ENCODE measurements at places on chromosomes 7 and 10.

DNA sequence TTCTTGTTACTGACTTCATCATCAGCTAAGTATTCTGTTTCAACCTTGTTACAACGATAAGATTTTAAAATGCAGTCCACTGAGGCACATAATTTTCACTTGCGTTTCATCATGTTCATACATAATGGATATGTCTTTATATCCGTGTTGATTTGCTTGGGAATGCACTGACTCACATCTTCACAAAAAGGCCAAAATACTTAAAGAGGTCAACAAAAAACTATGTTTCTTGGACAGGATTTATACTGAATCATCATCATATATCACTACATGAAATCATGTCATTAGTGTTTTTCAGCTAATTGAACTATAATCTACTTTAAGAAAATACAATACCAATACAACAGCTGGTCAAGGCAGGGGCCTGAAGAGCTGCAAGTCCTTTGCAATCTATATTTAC is 324.5 kb upstream of the KLF6 start:
- DNase-seq = no peak

GRCh38 chr10:6766131-6766801 is 186.2 kb upstream of the PRKCQ start:
- no peak for DNase-seq

DNA sequence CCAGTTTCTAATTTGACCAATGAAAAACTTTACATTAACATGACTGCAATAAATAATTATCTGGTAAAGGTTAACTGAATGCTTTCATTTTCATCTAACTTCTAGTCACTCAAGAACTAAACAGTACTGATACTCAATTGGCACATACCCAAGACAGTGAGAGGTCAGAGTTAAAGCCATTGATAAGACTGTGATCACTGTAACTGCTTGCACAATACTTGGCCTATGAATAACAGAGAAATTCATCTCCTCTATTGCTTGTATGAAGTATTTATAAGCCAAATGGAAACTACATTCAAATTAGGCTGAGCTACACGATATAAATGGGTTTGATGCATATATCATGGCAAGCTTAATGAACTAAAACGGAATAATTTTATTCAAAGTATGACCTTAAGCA is 43.0 kb downstream of the HERC4 start:
- no peak for DNase-seq

GRCh38 chr7:67843001-67843565 is 846.5 kb downstream of the TYW1 start:
- DNase-seq = no peak

GRCh38 chr7:77157446-77157845 is 35.0 kb downstream of the CCDC146 start:
- DNase-seq = no peak

- no peak for DNase-seq
Measured at GRCh38 chr7:18941207-18941606, 176.2 kb downstream of the TWIST1 start.

DNA sequence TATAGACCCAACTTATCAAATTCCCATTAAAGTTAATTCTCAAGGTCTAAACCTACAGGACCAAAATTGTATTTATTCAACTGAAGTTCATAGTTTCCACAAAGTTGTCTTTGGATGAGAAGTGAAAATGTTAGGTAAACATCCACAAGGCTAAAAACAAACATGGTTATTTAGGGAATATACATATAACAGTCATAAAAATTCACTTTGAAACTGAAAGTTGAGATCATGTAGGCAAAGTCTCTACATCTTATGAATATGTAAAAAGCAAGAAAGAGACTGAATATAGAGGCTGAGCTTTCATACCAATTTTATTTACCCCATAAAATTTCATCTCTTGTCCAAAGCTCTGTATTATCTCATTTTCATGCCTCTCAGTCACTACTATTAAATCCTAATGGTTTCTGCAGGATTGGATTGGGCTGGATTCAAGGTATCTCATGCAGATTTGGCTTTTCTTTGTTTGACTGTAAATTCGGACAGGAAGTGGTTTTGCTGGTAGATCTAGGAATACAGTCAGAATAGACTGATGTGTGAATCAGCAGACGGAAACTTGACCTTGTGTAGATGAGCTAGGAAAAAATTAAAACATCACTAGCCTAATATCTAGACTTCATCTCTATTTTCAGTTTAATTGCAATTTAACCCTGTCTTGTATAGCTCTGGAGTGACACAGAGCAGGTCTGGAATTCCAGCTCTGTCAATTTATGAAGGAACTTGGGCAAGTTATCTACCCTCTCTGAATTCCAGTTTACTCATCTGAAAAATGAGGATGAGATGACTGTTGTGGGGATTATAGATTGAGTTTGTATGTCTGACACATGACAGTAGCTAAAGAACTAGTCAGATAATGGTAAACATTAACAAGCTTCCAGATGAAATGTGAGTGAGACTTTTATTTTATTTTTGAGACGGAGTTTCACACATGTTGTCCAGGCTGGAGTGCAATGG is 27.3 kb upstream of the SKAP2 start:
- peak; percentile 28 for DNase-seq

GRCh38 chr7:4629287-4629895 is 52.7 kb upstream of the FOXK1 start:
- DNase-seq = no peak

- no peak for DNase-seq
Measured at GRCh38 chr7:68718097-68718551, 880.2 kb upstream of the AUTS2 start.

DNA sequence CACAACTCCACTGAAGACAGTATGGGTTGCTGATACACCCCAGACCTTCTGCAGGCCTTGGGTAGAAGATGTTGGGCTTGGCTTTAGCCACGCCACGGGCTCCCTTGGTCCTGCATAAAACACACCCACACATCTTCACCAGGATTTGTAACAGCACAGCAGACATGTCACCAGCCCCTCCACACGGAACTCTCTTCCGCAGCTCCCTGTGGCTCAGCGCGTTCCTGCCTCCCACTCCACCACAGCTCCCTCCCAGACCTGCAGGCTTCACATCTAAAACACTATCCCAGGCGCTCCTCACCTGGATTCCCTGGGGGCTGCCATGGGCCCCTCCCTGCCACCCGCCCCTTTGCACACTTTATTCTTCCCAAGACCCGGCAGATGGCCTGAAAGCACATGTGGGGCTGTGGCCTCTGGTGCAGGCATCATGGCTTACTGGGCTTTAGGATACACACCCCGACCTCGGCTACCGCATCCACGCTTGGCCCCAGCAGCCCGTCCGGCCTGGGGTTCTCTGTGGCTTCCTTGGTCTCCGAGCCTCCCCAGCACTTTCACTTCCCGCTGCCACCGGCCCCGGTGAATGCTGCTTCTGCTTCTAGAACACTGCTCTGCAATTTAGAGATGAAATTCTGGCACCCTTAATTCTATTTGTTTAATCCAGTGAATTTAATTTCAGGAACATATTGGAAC is 432.9 kb downstream of the DNAJB6 start:
- no peak for DNase-seq

DNA sequence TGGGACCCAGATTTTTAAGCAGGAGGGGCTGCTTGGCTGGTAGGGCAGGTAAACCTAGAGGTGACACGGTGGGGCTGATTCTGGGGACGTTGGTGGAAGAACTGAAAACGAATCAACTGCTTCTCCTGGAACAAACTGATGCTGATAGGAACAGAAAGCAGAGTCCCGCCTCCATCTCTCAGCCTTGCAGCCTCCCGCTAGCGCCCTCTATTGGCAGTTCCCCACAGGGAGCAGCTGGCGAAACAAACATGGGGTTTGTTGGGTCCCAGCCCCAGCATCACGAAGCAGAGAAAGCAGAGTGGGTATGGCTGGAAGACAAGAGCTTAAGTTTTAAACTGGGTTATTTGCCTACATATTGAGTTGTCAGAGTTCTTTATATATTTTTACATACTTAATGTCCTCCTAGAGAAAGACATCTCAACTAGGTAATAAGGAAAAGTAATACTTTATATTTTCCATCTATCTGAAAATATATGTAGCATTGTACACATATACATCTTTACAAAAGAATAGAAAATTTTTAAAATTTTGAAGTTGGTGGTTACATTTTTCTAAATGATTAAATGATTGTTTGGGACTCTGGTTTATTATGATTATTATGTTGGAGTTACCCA is 42.3 kb upstream of the FOXI2 start:
- DNase-seq = peak; percentile 13
